ENCODE measurements at places on chromosomes 4 and X. TPM values are rescaled to one million over a fixed set of nuclear protein-coding genes. Genes with fewer than 3 reads are reported as not detected.

DNA sequence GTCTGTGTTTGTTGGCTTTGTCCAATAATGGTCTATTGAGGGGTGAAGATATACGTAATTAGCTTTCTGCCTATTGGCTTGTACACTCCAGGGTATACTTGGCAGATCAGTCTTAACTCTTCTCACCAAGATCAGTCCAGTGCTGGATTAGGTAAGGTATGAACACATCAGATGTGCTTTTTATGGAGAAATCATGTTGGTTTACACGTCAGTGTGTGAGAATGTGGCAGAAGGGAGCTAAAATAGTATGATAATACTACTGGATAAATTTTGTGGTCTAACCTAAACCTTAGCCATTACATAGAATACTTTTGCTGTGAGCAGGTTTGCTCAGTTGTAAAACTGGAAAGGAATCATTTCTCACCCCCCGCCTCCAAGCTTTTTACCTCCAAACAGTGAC, 4.2 kb downstream of the PDHA1 start:
- DNase-seq = no peak

- no peak for DNase-seq
Measured at GRCh38 chrX:124343016-124343415, 3.3 kb upstream of the SH2D1A start.

DNA sequence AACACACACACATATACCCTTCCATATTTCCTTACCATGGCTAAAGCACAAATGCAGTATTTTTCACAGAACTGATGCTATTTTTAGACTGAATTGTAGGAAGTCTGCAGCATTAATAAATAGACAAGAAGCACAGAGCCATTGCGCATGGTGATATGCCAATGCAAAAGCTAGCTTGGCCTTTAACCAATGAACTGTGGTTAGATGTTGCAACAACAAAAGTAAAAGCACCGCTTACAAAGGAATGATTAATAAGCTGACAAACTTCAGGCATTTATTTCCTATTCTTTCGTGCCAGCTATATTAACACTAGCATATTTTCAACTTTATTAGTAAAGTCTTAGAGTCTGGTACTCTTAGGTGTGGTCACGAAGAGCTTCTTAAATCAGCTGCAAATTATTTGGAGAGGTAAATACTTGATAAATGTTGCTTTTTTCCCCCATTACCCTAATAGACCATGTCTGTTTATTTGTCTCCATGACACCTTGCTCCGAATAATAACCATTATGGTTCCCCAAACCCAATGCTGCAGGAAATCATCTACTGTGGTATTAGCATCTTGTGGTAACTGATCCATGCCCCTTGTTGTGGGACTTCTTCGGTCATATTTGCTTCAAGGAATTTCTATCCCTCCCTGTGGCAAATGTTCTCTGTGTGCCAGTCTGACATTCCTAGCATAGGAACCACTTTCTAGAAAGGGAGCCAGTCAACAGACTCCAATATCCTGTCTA, 306.1 kb upstream of the TAPT1 start:
- DNase-seq = peak; percentile 37

GRCh38 chr4:82371497-82371896, 2.3 kb downstream of the HNRNPD start:
- no peak for DNase-seq

DNA sequence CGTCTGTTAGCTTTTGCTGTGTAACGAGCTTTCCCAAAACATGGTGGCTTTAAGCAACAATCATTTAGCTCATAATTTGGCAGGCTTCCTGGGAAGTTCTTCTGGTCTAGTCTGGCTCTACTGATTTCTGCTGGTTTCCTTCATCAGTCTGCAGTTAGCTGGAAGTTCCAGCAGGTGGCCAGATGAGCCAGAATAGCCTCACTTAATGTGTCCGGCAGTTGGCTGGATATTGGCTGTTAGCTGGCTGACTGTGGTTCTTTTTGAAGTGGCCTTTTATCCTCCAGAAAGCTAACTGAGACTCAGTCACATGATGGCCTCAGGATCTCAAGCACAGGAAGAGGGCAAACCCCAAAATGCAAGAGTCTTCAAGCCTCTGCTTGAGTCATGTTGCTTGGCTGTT, 34.9 kb downstream of the FTHL17 start:
- peak; percentile 47 for DNase-seq

DNA sequence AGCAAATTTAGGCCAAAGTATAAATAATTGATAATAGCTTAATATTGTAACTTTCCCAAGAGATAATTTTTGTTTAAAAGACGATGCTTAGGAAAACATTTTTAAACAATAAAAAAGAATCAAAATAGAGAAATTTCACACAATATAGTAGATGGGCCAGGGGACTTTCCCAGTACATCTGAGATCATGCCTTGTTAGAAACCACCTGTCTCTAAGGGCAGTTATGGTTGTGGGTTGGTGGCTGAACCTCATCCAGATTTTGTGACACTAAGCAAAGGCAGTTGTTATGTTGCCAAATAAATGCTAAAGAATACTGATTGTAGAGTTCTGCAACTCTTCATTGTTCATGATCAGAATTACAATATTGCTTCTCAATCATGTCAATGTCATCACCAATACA, 270.6 kb downstream of the BANK1 start:
- no peak for DNase-seq

DNA sequence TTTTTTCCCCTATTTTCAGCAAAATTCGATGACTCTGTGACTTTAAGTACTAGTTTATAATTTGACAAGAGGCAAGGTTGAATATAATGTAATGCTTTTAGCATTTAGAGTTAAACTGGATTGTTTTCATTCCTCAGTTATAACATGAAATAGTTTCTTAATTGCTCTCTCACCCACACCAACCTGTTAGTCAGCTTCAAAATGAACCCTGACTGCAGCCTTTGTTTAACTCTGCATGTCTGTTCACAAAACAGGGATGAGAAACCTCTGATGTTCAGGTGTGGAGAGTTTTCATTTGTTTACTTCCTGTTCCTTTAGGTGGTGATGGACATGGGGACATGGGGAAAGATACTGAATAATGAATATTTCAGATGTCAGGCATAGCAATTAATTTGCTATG, 49.9 kb upstream of the MND1 start:
- DNase-seq = no peak

DNA sequence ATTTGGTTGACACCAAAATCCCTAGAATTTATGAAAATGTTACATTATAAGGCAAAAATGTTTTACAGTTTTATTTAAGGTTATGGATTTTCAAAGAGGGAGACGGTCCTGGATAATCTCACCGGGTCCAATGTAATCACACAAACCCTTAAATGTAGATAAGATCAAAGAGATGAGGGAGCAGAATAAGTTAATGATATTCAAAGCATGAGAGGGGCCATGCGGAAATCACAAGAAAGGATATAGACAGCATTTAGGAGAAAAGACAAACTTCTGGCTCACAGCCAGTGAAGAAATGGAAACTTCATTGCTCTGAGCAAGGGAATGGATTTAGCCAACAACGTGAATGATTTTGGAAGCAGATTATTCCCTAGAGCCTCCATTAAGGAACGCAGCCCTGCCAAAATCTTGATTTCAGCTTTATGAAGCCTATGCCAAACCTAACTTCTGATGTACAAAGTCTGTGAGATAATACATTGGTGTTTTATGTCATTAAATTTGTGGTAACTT, 684.4 kb upstream of the GNPDA2 start:
- DNase-seq = no peak

GRCh38 chr4:116132946-116133345, 952.4 kb downstream of the TRAM1L1 start:
- DNase-seq = no peak

DNA sequence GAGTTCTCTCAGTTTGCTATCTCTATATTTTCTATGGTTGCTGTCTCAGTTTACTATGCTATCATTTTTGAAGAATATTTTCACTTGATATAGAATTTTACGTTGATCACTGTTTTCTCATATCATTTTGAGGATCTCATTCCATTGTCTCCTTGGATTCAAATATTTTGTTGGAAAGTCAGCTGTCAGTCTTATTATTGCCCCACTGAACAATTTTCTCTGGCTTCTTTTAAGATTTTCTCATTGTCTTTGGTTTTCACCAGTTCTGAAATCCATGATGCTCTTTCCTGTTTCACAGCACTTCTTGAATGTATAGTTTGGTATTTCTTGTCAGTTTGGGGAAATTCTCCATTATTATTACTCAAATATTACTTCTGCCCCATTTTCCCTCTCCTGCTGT, 81.1 kb downstream of the ENPP6 start:
- no peak for DNase-seq

DNA sequence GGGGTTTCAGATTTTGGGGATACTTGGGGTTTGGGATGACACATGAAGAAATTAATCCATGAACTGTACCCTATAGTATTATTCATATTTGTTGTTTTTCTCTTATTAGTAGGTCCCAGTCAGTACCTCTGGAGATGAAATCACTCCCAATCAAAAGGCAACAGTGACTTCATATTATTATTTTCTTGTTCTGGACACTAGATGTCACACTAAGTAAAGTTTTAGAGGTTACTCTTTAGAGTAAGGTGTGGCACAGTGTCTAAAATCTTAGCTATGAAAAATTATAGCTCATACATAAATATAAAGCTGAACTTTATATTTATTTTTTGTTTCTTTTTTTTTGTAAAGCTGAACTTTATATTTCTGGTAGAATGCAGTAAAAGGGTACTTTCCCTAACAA, 35.1 kb downstream of the FAM114A1 start:
- no peak for DNase-seq

DNA sequence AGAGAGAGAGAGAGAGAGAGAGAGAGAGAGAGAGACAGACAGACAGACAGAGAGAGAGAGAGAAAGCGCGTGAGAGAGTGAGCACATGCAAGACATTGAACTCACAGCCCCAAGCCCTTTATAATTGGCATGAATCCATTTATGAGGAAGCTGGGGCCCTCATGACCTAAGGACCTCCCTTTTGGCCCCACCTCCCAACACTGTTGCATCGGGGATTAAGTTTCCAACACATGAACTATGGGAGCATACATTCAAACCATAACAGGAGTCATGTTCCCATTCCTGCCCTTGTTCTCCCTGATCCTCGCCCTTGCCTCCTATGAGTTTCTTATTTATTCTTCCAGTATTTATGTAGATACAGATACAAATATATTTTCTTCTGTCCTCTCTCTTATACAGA, 269.8 kb upstream of the ARX start:
- no peak for DNase-seq

GRCh38 chr4:83217721-83218522, 66.7 kb downstream of the COQ2 start:
- DNase-seq = peak; percentile 37

DNA sequence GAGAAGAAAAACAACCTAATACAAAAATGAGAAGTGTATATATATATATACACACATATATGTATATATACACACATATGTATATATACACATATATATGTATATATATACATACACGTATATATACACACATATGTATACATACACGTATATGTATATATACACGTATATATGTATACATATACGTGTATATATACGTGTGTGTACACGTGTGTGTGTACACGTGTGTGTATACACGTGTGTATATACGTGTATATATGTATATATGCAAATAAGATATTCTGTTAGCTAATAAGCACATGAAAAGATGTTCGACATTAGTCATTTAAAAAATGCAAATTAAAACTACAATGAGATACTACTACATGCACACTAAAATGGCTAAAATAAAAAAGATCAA, 92.7 kb upstream of the MAGEA10 start:
- no peak for DNase-seq

- no peak for DNase-seq
Measured at GRCh38 chrX:121782544-121782943, 735.1 kb downstream of the GLUD2 start.

- DNase-seq = no peak
Measured at GRCh38 chr4:101345271-101345595, 2.1 kb downstream of the PPP3CA start.

DNA sequence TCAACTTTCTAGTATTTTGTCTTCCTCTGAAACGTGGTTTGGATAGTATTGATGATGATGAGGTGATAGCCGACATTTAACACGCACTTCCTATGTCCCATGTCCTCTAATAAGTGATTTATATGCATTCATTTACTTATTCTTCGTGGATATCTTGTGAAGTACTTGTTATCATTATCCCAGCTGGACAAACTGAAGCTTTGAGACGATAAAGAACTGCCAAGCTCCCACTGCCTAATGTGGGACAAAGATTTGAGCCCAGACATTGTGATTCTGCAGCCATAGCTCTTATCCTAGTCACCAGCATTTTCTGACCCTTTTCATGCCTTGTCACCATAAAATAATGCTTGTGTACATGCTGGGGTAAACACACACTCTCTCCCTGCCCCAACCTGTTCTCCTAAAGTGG, 92.5 kb downstream of the RAPGEF2 start:
- DNase-seq = no peak

DNA sequence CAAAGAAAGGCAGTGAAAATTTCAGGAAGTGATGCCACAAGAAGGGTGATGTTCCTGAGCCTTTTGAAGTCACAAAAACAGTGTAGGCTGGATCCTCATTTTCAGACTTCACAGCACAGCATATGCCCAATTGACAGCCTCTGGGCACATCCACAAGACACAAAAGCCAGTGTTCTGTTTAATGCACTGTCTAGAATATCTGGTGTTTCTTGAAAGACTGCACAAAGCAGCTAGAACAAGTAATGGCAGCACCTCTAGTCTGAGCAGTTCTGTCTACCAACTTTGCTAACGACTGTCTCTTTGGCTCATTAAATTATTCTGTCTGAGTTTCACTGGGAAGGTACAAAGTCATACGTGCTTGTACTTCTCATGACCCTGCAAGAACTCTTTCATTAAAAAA, 417.1 kb upstream of the GALNT7 start:
- no peak for DNase-seq

- no peak for DNase-seq
Measured at GRCh38 chr4:160709546-160709945, 1454.3 kb downstream of the FSTL5 start.

DNA sequence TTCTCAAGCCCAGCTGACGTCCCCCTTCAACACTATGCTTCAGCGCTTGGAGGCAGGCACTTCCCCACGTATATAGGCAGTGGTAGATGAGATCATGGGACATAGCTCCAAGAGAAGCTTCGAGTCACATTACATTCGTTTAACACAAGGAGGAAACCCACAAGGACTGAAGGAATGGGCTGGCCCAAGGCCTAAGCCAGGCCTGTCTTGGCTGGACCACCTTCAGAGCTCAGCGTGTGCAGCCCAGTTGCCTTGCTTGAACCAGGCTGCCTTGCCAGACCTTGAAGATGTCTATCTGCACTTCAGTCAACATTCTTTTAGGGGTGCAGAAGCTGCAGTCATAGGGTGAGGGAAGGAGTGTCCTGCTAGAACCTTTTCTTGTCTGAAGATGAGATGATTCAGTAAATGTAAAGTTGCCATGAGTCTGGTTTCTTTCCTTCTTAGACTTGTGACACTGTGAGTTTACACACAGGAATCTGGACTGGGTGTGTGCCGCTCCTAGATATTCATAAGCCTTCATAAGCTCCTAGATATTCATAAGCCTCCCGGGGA, 144.1 kb upstream of the RBPJ start:
- DNase-seq = no peak

ETDB gene
- not detected for total RNA-seq

CENPE gene
- total RNA-seq = 2.2 TPM

FMR1NB gene
- total RNA-seq = not detected

SHROOM4 gene
- total RNA-seq = 5.3 TPM

PCSK1N gene
- total RNA-seq = 21.3 TPM

OCIAD1 gene
- 128 TPM for total RNA-seq

All from mucosa of gallbladder (tissue), 1 donor.